ENCODE measurements at places on chromosomes 7 and 10.

DNA sequence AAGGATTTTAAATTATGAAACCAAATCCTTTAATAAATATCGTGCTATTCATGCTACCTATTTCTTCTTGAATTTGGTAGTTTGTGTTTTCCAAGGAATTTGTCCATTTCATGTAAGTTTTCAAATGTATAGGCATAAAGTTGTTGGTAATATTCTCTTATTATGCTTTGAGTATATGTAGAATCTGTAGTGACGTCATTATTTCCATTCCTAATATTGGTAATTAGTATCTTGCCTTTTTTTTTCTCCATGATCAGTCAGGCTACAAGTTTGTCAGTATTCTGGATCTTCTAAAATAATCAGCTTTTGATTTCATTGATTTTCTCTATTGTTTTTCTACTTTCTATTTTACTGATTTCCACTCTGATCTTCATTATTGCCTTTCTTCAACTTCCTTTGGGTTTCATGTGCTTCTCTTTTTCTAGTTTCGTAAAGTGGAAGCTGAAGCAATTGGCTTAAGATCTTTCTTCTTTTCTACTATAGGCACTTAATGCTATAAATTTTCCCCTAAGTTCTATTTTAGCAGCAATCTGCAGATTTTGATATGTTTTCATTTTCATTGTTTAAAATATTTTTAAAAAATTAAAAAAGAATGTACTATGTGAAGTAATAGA lies 156.5 kb upstream of the HDAC9 start:
- no peak for DNase-seq

DNA sequence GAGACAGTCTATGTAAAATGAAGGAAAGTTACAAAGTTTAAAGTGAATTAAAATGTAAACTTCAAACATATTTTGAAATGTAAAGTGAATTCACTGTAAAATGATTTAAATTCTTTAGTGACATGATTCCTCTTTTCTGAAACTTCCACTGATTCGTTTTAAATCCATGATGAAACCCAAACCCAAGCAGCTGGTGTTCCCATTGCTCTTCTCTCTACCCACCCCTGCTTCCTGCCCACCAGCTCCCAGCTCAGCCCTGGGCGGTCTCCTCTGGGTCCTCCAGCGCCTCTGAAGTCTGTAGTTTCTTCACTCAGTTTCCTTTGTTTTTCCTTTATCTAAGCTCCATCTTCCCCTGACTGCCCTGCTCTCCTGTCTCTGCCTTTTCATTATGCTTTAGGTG lies 175.9 kb downstream of the SNX10 start:
- no peak for DNase-seq

DNA sequence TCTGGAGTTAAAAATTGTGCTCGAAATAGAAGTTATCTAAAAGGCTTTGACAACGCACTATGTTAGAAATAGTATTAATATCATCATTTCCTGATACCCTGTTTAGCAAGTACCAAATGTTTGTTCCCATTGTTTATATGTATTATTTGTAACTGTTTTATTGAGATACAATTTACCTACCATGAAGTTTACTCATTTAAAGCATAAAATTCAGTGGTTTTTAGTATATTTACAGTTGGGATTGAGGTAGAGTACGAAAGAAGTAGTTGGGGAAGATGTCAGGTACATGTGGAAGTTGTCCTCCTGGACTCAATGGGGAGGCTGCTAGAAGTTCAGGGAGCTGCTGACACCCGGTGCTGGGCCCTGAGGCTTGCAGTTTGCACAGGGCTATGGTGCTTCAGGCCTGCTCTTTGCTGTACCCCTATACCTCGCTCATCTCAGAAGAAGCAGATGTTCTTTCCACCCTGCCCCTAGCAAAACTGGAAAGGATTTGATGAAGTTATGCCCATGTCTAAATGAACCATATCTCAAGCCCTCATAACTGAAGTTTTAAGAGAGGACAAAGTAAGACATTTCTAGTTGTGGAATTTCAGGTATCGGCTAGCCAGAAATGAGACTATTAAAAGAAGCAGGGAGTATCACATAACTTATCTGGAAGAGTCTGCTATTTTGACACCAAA lies 25.2 kb upstream of the WNT16 start:
- DNase-seq = no peak

GRCh38 chr10:110016039-110016438 lies 8.3 kb downstream of the ADD3 start:
- no peak for DNase-seq

- no peak for DNase-seq
Observed at GRCh38 chr10:52897162-52897561, 124.6 kb upstream of the MBL2 start.

DNA sequence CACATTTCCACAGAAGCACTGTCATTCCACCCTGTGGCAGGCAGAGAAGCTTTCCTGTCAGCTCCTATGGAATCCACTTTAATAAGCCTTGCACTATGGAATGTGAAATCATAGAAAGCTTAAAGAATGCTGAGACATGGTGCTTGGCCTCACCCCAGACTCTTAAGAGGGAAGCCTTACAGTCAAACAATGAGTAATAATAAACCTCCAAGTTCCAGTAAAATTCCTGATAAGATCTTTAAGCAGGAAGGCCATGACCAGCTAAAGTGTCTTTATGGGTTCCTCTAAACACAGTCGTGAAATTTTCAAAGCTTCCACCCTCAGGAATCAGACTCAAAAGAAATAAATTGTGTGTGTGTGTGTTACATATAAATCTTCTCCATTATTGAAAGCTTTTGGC lies 11.9 kb upstream of the TEX36 start:
- no peak for DNase-seq

GRCh38 chr7:30303312-30304039 lies 19.1 kb downstream of the ZNRF2 start:
- DNase-seq = no peak

DNA sequence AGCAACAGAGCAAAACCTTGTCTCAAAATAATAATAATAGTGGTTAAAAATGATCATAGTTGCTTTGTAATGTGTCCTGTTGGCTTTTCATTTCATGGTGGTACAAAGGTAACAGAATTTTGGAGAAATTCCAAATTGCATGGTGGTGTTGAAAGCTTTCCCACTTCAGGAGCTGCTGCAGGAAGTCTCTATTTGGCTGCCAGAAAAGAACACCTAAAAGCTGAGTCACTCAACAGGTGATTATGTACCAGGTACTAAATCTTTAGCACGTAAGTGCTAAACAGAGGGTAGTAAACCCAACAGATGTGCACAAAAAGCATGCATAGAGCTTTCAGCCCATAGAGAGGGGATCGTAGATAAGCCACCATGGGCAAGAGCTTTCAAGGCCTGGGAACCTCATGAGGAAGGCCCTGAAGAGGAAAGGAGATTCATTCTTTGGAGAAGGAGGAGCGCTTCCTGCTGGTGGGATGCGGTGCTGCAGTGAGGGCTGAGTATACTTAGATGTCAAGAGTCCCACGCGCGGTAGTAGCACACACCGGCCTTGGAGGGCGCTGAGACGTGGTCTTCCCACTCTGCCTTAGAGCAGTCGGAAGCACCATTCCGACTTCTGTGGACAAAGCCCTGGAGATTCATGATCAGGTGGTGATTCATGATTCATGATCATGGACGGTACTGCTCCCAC lies 118.7 kb downstream of the RALA start:
- DNase-seq = no peak
